ENCODE measurements at places on chromosomes 11 and 22.
A peak's percentile ranks its signal among the peaks of the same experiment; 100 is the strongest.

- no peak for DNase-seq
Measured at GRCh38 chr22:37982938-37983859, 1.2 kb downstream of the SOX10 start.

GRCh38 chr11:3753110-3753509, 44.2 kb downstream of the NUP98 start:
- DNase-seq, result no peak

DNA sequence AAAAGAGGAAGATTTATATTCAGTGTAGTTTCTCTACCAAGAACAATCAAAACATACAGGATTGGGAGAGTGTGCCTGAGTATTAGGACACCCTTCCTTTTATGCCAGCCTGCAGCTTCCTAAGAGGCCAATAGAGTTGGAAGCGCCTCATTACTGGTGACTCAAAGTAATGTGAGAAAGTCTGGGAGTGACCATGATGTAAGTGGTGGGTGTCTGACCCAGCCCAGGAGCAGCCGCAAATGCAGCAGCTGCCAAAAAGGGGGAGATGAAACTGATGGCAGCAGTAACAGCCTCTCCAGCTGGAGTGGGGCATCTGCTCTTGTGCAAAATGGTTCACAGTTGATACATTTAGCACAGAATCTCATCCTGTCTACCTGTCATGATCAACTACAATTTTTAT, 62.0 kb downstream of the ZNF280B start:
- DNase-seq, result peak; percentile 76

DNA sequence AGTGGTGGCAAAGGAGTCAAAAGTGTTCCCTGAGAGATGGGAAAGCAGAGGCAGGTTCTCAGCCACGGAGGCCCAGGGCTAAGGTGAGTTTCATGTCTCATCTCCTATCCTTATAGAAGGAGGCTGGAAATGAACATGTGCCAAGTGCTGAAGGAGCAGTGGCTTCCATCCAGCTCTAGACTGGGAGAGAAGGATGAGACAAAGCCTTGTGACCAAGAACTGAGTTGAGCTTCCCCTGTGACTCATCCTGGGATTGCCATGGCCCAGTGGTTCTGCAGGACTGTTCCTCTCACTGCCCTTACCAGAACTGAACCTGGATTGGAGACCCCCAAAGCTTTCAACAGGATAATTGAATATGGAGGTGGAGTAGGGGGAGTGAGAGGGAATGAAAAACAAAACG, 16.7 kb upstream of the OR9Q1 start:
- no peak for DNase-seq

- no peak for DNase-seq
Measured at GRCh38 chr22:26471522-26471921, 12.1 kb downstream of the HPS4 start.

- DNase-seq, result peak; percentile 67
Measured at GRCh38 chr11:66891851-66892660, 35.2 kb downstream of the LRFN4 start.

DNA sequence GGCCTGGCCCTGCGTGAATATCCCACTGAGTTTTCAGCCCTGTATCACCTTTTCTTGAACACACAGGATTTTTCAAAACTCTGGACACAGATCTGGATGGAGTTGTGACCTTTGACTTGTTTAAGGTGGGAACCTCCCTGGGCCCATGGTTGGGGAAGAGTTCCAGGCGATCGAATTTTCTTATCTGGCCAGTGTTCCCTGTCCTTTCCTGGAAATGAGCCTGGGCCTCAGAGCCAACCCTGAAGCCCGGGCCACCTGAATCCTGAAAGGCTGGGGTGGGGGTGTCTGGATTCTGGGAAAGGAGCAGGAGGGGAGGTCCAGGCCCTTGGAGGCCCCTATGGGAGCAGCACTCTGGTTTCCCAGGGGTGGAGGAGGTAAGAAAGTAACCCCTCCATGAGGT, 29.0 kb downstream of the CAPN1 start:
- DNase-seq, result no peak
